ENCODE measurements at places on chromosomes 5 and 9.
A peak's percentile ranks its signal among the peaks of the same experiment; 100 is the strongest.

DNA sequence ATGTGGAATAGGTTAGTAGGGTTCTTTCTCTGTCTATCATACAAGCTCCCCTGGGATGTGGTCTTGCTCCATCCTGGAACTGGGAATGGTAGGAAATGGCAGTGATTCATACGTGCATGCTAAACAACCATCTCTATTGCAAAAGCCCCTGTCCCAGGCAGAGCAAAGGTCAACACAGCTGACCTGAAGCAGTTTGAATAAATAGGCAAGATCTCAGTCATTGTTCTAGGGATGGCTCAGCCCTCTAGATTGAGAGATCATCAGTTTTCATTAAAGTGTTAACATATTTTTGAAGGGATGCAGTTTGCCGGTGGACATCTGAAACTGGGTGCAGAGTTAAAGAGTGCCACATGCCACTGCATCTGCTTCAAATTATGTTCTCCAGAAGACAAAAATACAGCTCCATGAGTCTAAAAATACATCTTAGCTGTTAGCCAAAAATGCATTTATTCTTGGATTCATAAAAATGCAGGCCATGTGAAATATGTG lies 224.1 kb downstream of the ESM1 start:
- DNase-seq: no peak

- DNase-seq: peak; percentile 65
Measured at GRCh38 chr9:135156525-135157510, 69.3 kb downstream of the OLFM1 start.

DNA sequence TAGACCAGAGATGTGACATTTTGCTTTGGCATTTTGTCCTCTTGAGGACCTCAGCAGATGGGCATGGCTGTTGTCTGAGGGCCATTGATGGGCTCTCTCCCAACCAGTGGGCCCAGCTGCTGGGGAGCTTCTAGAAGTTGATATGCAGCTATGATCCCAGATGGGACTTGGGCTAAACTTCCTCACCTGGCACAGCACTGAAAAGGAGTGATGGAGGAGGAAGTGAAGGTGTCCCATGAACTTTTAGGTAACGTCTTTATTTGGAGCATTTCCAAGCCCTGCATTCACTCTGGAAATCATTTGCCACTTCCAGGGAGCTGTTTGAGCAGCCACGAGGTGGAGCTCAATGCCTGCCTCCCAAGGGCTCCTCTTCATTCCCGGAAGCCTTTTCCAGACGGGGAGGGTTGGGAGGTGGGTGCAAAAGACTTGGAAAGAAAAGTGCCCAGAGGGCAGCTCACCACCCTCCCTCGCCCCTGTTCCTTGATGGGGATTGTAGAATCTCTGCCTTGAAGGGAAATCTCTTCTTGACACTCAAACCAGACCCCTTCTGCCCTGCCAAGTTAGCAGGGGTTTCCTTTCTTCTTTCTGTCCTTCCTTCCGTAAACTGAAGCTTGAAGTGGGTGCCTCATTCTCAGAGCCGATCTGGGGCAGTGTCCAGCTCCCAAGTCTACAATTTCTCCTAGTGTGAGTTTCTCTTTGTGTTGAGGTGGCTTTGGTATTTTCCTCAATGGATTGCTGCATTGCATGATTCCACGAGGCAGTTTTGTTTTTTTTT lies 18.1 kb upstream of the NEUROG1 start:
- DNase-seq: peak; percentile 63

DNA sequence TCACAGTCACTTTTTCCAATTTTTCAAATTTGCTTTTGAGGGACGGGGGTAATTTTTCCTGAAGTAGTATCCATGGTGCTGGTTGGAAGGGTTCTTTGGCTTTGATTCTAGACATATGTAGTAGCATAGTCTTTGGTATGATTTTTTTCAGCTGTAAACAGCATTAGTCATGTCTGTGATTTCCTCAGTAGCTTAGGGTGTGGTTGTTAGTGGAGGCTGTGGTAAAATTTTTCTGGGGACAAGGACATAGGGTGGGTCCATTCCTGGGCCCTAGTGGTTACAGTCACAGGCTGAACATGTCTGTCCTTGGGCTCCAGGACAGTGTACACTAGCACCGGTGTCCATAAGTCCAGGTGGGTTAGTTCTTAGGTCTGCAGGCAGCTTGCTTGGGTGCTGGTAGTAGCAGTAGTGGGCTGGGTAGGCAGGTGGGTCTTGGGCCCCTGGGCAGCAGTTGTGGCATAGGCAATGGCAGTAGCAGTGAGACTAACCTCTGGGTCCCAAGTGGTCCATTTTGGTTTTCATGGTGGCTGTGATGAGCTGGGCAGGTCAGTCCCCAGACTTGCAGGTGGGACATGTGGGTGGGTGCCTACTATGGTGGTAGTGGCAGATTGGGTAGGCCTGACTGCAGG lies 100.0 kb upstream of the CXCL14 start:
- DNase-seq: no peak

- no peak for DNase-seq
Measured at GRCh38 chr9:115397591-115398312, 279.8 kb upstream of the TNC start.

Measured in HuH-7 (cell line).